ENCODE measurements at places on chromosomes 12 and 14.
A peak's percentile ranks its signal among the peaks of the same experiment; 100 is the strongest.

- DNase-seq = no peak
These were observed 1687.4 kb upstream of the FLRT2 start for GRCh38 chr14:83842547-83842946.

DNA sequence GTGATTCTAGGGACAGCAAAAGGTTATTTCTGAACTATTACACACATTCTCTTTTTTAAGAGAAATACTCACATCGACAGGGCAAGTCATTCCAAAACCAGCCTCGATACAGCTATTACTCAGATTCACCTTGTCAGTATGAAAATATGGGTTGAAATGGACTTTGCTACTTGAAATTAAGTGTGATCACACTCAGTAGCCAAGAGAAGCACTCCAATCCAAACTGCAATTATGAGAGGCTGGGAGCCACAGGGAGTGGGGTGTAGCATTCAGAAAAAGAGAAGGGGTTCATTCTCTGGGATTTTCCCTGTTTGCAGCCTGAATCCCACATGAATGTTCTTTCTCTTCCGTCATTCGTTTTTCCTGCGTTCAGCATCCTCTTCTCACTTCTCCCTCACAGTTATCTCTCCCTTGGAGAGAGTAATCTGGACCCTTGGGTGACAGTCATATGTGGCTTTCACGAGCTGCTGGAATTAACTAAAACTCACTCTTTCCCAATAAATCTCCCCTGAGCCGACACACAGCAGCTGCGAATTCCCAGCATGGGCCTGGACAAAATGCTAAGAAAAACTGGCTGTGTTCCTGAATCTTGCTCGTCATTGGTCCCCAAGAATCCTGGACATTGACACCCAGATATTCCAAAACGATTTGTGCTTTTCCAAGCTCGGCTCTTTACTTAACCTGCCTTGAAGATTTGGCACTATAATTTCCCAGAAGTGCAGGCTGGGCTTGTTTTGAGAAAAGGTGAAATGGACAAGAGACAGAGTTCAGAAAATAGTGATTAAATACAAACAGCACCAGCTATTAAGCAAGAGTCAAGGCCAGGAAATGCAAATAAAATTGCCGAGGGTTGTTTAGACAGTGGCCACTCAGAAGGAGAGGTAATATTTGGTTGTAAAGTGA lies 199.5 kb upstream of the PLEKHG7 start:
- no peak for DNase-seq

GRCh38 chr12:10082117-10082874 lies 16.5 kb downstream of the CLEC1A start:
- no peak for DNase-seq

DNA sequence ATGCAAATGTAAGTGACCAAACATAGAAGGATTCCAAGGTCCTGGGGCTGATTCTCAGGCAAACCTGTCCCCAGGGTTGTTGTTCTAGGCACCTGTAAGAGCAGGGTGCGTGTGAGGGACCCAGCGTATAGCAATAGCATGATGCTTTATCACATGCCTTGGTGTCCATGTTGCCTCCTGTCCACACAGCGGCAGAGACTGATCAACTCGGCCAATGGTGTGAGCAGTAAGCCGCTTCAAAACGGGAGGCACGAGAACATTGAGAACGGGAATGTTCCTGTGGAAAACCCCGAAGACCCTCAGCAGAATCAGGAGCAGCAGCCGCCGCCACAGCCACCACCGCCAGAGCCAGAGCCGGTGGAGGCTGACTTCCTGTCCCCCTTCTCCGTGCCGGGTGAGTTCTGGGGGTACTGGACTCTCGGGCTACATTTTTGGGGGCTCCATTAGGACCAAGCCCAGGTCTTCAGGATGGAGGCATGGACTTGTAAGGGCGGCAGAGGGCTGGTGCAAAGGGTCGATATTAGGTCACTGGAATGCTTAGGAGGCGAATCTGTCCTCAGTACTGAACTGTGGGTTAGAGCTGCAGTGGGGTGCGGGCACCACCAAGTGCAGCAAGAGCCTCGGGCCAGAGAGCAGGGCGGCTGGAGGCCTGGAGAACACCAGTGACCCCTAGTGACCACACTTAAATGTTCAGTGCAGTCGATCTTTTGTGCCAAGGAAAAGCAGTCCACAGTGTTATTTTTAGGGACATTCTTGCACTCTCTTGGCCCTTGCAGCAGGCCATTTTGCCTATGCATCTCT lies 57.2 kb upstream of the RIN3 start:
- DNase-seq = peak; percentile 78

DNA sequence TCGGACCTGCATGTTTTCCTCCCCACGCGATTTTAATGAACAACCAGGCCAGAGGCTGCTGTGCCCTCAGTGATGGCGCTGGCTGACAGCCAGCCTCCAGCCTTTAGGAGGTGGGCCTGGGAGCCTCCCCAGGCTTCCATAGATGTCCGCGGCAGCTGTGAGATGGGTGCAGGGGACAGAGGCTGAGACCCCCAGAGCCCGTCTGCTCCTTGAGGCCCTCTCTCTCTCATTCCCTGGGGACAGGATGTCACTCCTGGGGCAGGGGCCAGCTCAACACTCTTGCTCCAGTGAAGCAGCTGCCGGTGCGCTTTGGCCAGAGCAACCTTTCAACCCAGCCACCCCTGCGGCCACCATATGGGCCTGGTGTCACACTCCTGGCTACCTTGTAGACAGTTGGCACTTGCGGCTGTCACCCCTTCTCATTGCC lies 24.8 kb downstream of the MVK start:
- DNase-seq = no peak

- no peak for DNase-seq
These were observed 42.4 kb downstream of the NUAK1 start for GRCh38 chr12:106096376-106096775.

GRCh38 chr14:87996291-87996592 lies 3.3 kb upstream of the GALC start:
- no peak for DNase-seq

DNA sequence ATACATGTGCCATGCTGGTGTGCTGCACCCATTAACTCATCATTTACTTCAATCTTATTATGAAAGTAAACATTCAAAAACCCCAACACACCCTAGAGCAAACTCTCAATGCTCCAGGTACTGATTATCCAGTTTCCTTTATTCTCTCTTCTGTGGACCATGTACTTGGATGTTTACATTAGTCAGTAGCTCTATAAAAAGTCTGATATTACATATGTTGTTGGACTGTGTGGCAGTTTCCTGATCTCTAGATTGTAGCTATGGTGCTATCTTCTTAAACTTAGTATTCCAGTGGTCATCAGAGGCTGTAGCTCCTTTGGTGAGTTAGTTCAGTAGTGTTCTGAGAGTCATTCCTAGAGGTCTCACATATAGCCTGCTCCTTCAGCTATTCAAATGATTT lies 25.1 kb upstream of the ITGA5 start:
- DNase-seq = no peak

- DNase-seq = no peak
These were observed 43.5 kb upstream of the MAP1LC3B2 start for GRCh38 chr12:116515684-116516083.

- DNase-seq = no peak
These were observed 1271.0 kb downstream of the LRFN5 start for GRCh38 chr14:42877716-42878115.

DNA sequence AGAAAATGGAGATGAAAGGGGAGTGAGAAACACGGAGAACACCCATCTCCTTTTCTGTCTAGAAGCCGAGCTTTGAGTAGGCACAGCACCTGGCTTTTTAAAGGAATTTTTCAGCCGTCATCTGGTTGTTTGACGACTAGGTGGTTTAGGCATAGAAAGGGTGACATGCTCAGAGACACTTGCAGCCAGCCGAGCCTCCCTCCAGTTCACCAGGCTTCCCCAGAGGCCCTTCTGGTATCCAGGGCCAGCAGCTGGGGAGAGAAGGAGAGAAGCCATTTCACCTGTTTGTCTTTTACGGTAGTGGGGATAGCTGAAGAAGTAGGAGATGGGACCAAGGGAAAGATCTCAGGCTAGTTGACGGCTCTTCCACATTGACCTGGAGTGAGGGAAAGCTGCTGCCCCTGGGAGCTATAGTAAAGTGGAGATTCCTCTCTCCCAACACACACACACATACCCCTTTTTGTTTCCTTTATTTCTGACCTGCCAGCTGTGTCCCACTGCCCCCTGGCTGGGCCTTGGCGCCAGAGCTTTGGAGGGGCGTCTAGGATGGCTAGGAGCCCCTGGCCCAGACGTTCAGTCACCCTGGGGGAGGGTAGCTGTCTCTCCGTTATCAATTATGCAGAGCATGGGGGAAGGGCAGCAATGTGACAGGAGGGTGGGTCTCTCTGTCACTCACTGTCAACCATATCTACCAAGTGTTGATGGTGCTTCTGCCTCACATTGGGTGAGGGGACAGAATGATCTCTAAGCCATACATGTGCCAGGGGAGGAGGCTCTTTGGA lies 5.5 kb downstream of the MAP3K12 start:
- DNase-seq = no peak

GRCh38 chr14:72986214-72986613 lies 40.7 kb downstream of the ZFYVE1 start:
- no peak for DNase-seq

- DNase-seq = no peak
These were observed 72.2 kb downstream of the SETD3 start for GRCh38 chr14:99408286-99408970.

- DNase-seq = no peak
These were observed 127.9 kb downstream of the EFCAB11 start for GRCh38 chr14:89826596-89826995.

DNA sequence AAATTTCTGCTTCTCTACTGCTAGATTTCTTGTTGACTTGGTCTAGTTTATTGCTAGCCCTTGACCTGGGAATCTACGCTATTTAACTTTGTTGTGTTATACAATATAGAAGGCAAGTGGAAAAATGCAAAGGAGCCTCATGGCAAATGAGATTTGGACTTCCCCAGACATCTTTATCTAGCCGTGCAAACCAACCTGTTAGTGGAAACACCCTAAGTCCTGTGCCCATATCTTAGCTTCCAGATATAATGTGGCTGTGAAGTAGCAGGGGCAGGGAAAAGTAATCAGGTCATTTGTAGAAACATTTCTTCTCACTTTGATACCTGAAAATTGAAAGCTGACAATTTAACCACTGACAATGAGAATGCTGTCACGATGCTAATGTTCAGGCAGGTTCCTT lies 90.7 kb upstream of the ATP2B1 start:
- no peak for DNase-seq

- DNase-seq = peak; percentile 28
These were observed 143.6 kb downstream of the DUSP6 start for GRCh38 chr12:89208661-89209096.

GRCh38 chr12:48350249-48351021 lies at the start of gene ZNF641:
TSS of gene ZNF641 (minus strand) at chr12:48350919. CDS start at chr12:48348090, 2,829 bp downstream.
- DNase-seq = peak; percentile 42

DNA sequence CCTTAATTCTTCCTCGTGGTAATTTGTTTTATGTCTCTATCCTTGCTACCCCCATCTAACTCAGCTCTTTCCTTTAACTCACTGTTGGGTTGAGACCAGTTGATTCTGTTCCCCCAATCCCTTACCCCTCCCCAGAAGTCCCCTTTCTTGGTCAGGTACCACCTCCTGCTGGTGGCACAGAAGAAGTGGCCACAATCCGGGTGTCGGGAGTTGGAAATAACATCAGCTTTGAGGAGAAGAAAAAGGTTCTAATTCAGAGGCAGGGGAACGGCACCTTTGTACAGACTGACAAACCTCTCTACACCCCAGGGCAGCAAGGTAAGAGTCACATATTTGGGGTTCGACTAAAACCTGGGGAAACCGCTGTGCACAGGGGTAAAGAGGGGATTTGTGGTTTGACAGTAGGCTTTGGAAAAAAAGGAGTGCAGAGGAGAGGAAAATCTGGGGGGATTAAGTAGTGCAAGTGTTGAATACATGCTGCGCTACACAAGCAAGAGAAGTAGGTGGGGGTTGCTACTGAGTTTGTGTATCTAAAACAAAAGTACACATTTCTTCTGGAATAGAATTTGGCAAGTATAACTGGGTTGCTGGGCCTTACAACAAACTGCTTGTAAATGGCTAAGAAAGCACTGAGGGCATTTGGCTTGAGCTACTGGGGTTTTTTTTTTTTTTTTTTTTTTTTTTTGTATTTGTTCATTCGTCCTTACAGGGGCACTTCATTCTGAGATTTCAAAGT lies 1.3 kb downstream of the A2ML1 start:
- peak; percentile 16 for DNase-seq

- peak; percentile 53 for DNase-seq
These were observed 107.7 kb upstream of the CAND1 start for GRCh38 chr12:67161322-67161918.

- DNase-seq = no peak
These were observed 12.8 kb upstream of the RERG start for GRCh38 chr12:15234011-15234410.

- DNase-seq = no peak
These were observed 28.8 kb upstream of the CLMN start for GRCh38 chr14:95348395-95349080.

DNA sequence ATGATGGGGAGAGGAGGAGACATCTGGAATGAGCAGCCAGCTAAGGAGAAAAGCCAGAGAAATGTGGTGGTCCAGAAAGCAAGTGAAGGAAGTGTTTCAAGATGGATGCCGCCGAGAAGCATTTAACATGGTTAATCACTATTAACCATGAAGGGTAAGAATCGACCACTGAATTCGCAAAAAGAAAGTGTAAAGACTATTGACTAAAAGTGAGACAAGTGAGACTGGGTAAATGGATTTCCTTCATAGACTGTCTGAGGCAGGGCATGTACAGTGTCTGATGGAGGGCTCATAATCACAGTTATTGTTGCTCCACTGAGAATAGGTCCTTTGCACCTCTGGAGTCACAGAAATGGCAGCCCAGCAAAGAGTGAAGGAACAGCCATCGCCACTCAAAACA lies 25.3 kb upstream of the CLMN start:
- no peak for DNase-seq

DNA sequence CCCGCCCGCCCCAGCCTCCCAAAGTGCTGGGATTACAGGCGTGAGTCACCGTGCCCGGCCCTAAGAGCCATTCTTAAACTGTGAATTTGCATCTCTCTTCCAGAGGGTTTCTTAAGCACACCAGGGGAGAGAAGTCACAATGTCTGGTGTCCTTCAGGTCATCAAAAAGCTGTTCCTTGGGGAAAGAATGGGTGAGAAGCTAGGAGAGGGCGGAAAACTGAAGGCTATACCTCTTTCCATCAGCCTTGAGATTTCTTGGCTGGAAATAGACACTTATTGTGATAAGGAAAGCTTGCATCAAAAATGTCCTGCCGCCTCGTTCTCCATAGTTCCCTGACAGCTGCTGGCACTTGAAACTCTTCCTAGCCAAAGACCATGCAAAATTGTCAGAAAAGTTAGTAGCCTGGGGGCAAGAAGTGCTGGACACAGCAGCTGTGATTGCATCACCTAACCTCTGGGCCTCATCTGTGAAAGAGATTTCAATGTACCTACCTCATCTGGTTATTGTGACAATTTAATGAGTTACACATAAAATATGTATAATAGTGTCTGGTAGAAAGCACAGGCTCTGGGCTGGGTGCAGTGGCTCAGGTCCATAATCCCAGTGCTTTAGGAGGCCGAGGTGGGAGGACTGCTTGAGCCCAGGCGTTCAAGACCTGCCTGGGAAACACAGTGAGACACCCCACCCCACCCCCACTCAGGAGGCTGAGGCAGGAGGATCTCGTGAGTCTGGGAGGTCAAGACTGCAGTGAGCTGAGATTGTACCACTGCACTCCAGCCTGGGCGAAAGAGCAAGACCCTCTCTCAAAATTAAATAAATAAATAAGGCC lies 9.7 kb upstream of the UBC start:
- peak; percentile 84 for DNase-seq

- no peak for DNase-seq
These were observed 124.5 kb downstream of the KSR2 start for GRCh38 chr12:117844114-117844830.
